ENCODE measurements at places on chromosomes 3 and 15.

GRCh38 chr15:43258781-43259180, 7.9 kb downstream of the TGM5 start:
- no peak for DNase-seq

- no peak for DNase-seq
Measured at GRCh38 chr3:15875016-15875689, 77.4 kb upstream of the ANKRD28 start.

DNA sequence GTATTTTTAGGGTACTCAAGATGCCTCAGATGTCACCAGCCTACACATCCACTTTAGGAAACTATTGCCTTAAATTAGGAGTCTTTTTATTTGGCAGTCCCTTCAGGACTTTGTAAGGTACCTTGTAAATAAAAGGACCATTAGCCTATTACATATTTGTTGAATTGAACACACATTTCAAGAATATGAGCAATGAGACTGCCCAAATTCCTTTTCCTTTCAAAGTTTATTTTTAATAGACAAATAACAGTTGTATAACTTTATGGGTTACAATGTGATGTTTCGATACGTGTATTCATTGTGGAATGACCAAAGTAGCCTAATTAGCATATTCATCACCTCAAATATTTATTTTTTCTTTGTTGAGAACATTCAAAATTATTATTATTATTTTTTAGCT, 176.7 kb upstream of the PDZRN3 start:
- DNase-seq = no peak

DNA sequence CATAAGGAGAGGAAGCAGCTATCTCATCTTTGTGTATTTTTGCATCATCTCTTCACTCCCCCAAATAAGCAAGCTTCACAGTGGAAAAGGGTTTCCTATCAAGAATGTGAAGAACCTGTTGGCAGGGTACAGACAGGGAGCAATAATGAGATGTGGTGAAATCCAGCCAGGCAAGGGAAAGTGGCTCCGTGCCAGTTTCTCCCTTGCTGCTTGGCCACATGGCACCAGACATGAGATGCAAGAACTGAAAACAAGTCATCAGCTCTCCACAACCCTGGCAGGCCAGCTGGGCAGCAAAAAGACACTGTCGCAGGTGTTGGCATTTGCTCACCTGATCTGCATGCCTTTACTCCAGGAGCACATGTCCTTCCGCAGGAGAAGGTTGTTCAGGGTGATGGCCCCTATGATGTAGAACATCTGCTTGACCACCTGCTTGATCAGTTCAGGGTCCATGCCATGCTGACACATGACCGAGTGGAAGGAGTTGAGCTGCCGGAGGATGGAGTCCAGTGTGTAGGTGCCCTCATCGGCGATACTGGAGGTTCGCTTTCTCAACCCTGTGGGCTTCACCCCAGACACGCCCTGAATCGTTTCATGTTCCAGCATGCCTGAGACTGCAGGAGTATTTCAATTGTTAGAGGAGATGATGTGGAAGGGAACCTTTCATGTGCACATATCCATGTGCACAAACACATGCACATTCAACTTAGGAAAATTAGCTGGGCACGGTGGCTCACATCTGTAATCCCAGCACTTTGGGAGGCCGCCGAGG, 23.3 kb upstream of the MYO5C start:
- DNase-seq = no peak

DNA sequence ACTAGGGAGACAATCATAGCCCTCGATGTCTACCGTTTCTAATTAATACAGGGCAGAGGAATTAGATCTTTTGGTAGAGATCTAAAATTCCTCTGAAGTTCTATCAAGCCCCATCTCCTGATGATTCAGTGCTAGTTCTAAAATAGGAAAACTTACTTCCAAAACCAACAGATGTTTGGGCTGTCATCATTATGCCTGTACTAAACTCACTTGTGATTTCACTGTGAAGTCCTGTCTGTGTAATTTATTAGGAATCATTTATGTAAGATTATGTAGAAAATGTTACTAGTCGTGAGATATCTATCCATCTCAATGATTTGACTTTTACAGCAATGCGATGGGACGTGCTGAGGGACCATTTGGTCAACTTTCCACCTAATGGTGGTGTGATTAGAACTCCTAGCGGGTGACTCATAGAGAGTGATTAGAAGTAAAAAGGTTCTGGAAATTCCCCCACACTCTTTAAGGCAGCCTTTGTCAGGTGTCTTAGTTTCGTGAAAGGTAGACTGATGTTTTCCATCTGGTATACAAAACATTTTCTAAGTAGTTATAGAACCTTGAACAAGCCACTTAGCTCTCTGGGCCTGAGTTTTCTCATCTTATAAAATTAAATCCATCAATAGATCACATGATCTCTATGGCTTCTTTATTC, 34.2 kb downstream of the LIPC start:
- DNase-seq = no peak

Data from neural crest cell (in vitro differentiated cells).